ENCODE measurements at places on chromosomes 13 and 19. TPM values are rescaled to one million over a fixed set of nuclear protein-coding genes. Genes with fewer than 3 reads are reported as not detected.

Gene CPB2
- 0.67 TPM for total RNA-seq

Gene NBEA
- total RNA-seq, result 21.5 TPM

Gene CACNG7
- total RNA-seq, result not detected

Gene RFX1
- 9.1 TPM for total RNA-seq

Gene PSG1
- total RNA-seq, result 1.3 TPM

Gene EBI3
- 1.0 TPM for total RNA-seq

Gene FAM216B
- not detected for total RNA-seq
